ENCODE measurements at places on chromosomes 1 and 21. TPM values are rescaled to one million over a fixed set of nuclear protein-coding genes. Genes with fewer than 3 reads are reported as not detected.

Gene SERPINC1
- total RNA-seq = under 0.01 TPM

Gene CD247
- 0.81 TPM for total RNA-seq

Gene RPTN
- not detected for total RNA-seq

Gene ADAMTSL4
- total RNA-seq = 10.5 TPM

Gene HAPLN2
- under 0.01 TPM for total RNA-seq

Gene CD1D
- 0.54 TPM for total RNA-seq

Gene OR10K2
- total RNA-seq = not detected

Gene GSTM4
- total RNA-seq = 12.1 TPM

Gene HES3
- total RNA-seq = not detected

Gene LMOD1
- total RNA-seq = not detected

Gene TPTE
- not detected for total RNA-seq

- DNase-seq = no peak
Measured at GRCh38 chr1:91733108-91733710, 152.7 kb downstream of the TGFBR3 start.

DNA sequence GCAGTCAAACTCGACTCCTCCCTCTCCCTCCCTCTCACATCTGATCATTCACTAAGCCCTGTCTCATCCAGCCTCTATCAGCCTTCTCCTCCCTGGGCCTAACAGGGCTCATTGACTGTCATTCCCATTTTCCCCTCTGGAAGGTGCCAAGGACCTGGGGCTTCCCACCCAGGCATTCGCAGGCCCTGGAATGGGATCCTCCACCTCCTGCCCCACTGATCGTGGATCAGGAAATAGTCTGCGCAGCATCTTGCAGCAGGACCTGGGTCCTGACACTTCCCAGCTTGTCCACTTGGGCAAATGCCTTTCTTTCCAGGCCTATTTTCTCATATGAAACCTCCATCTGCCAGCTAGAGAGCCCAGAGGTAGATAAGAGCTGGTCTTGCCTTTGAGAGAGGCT, 71.2 kb upstream of the ZC3H12A start:
- no peak for DNase-seq

GRCh38 chr1:69413129-69413528, 154.6 kb upstream of the LRRC7 start:
- no peak for DNase-seq

DNA sequence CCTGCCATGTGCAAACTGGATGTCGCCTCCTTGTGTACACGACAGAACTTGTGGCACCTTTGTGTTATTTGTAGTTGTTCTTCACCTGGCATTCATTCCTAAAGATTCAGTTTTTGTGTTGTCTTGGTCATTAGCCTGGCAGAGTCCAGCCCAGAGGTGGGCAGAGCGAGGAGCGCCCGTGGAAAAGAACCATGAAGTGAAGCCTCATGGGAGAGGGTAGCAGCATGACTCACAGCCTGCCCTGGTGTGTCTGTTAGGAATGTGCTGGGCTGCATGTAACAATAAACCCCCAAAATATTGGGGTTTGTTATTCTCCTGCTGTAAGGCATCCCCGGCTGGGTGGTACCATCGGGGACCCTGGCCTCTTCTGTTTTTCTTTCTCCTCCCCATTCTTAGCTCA, 124.9 kb upstream of the TMEM51 start:
- DNase-seq = no peak

DNA sequence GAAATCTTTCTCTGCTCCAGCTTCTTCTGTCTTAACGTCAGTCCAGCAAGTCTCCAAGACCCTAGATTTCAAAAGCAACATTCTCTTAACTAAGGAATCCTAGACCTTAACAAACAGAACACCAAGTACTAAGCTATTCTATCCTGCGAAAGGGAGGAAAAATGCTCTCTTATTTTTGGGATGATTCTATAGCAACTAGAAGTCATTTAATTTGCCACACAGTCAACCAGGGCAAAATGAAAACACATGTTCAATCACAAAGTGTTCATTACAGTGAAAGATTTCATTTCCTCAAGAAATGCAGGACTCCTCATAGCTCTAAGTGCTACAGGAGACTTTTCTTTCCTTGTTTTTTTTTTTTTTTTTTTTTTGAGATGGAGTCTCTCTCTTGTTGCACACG, 36.2 kb upstream of the DOCK7 start:
- DNase-seq = no peak

DNA sequence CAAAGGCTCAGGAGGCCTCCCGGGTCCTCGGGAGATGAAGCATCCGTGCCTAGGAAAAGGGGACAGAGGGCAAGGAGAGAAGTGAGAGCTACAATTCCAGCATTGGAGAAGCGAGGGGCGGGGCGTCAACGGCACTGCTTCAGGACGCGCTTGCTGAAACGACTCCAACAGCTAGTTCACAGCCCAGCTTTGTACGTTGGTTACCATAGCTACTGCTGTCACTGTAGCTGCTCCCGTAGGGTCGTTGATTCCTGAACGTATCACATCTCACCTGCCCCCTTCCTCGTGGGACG, 63.1 kb downstream of the TOR1AIP2 start:
- DNase-seq = no peak

DNA sequence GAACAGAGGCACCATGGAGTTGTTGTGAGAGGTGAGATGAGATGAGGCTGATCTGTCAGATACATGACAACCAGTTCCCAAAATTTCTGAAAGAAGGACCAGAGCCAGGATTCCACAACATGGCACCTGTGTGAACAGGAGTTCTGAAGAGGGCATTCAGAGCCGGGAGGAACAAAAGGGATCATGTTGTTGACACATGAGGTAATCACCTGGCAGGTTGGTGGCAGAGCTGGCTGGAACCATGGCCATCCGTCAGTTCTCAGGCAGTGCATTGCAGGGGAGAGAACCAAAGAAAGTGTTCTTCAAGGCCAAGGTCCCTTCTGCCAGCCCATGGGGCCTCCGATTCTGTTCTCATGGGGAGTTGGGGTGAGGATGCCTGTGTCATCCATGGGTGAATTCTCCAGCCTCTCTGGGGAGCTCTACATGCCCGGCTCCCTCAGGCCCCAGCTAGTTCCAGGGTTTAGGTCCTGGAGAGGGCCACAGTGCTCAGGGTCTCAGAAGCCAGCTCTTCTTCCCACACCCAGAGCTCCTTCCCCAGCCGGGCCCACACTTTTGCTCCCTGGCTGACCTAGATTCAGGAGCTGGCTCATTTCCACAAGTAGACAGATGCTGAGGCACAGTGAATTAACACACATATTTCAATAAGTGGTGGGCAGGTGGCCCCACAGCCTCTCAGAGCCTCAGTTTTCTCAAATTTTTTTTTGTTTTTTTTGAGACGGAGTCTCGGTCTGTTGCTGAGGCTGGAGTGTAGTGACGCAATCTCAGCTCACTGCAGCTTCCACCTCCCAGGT, 49.1 kb upstream of the CTPS1 start:
- DNase-seq = no peak

DNA sequence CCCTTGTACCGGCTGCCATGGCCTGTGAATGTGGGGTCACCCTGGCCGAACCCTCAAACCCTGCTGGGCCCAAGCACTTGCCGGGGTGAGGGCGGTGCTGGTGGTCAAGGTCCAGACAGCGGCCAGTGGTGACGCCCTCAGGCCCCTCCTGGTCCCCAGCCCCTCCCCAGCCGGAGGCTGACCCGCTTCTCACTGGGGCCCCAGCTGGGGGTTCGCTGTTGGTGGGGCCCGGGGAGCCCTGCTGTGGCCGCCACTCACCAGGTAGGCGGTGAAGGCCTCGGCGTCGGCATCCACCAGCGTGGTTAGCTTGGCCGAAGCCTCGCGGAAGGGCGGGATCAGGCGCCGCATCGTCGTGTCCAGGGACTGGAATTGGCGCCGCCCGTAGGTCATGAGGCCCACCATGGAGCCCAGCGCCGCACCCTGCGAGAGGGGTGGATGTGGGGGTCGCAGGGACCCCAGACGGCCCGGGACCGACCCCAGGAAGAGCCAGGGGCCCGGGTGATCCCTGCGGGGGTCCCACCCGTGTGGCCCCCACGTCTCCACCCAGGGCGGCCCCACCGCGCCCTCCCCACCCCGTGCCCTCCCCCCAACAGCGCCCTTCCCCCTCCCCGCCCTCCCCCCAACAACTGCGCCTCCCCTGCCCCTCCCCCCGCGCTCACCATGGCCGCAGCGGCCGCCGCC, 10.1 kb downstream of the FTCD start:
- DNase-seq = no peak

- no peak for DNase-seq
Measured at GRCh38 chr1:102758418-102758817, 349.9 kb downstream of the COL11A1 start.

- no peak for DNase-seq
Measured at GRCh38 chr1:179910934-179911333, 28.8 kb downstream of the TOR1AIP1 start.

DNA sequence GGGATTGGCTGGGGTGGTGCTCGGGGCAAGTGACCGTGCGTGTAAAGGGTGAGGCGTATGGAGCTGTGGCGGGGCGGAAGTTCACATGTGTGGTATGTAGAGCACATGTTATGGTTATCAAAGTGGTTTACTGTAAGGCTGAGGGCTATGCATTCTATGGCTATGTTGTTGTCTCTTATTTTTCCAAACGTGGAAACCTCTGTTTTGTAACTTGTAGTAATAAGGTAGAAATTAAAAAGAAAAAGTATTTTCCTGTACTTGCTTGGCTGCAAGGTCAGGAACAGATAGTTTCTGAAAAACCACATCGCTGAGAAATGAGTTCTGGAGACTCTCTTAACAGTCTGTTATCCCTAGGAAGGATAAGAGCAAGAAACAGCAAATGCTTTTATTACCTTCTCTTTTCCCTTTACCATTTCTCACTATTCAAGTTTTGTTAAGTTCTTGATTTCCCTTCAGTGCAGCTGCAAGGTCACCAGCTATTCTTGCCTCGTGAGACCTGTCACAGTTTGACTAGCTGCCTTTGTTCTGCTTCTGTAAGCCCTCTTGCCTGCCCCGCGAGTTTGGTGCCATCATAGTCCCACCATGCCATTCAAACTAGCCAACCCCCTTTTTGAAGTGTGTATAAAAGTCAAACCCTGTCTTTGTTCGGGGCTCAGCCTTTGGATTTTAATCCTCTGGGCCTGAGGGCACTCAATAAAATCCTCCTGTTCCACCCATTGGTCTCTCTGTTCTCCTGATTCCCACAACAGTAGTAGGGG, 9.5 kb downstream of the RNU1-2 start:
- DNase-seq = no peak

GRCh38 chr1:98157524-98158313, 236.9 kb upstream of the DPYD start:
- no peak for DNase-seq

- peak; percentile 26 for DNase-seq
Measured at GRCh38 chr1:46595127-46595526, 8.9 kb downstream of the MKNK1 start.

GRCh38 chr1:115556236-115556635, 85.5 kb upstream of the VANGL1 start:
- no peak for DNase-seq

DNA sequence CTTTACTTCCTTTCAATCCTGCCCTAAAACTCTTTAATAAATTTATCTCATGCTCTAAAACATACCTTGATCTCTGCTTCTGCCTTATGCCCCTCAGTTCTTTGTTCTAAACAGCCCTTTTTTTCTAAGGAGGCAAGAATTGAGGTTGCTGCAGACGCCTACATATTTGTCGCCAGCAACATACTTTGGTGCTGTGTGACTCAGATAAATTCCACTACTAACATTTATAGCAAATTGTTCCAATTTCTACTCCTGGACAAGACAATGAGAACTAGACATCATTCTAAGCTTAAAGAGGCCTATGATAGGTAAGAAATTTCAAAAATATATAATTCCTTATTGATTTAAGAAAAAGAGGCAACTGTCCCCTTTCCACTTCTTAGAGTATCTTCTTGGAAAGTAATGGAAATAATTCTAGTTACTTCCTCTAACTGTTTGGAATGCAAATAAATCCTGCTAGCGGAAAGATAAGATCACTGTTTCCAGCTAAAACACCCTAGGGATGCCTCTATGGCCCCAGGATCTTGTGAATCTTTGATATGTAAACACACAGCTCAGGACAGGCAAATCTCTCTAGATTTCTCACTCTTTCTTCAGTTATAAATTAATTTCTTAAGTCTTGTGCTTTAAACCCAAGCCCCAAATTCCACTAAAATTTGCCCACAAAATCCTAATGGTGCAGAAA, 869.1 kb downstream of the KCNT2 start:
- DNase-seq = no peak

- DNase-seq = no peak
Measured at GRCh38 chr1:221772117-221772516, 30.2 kb upstream of the DUSP10 start.

DNA sequence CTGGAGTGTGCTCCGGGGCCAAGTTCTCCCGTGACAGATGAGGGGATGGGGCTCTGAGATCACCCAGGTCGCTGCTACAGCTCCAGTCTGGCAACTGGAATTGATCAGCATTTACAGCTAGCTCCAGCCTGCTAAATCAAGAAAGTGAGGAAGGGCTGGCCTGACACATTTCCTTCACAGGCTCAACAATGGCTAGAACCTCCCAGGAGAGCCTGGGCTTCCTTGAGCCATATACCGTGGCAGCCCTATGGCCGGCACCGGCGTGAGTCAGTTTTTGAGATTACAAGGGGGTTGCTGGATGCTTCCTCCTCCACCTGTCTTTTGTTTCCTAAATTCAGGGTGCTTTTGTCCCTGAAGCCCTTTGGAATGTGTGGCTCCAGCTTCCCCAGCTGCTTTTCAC, 104.2 kb downstream of the ETS2 start:
- no peak for DNase-seq

DNA sequence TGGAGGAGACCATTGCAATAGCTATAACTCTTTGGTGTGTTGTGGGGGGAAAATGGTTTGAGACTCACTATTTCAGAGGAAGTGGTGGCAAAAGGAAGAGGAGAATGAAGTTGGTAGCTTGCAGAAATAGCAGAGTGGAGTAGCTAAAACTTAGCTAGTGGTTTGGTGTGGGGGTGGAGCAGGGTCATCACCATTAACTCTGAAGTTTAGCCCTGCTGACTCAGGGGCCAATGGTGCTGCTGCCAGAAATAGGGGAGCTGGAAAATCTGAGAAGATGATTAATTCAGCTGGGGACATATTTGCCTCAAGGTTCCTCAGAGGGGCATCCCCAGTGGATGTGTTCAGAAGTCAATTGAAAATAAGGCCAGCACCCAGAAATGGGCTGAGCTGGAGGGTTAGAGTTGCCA, 65.4 kb downstream of the RUNX1 start:
- DNase-seq = peak; percentile 41

- DNase-seq = no peak
Measured at GRCh38 chr21:15078180-15078579, 13.4 kb upstream of the NRIP1 start.

DNA sequence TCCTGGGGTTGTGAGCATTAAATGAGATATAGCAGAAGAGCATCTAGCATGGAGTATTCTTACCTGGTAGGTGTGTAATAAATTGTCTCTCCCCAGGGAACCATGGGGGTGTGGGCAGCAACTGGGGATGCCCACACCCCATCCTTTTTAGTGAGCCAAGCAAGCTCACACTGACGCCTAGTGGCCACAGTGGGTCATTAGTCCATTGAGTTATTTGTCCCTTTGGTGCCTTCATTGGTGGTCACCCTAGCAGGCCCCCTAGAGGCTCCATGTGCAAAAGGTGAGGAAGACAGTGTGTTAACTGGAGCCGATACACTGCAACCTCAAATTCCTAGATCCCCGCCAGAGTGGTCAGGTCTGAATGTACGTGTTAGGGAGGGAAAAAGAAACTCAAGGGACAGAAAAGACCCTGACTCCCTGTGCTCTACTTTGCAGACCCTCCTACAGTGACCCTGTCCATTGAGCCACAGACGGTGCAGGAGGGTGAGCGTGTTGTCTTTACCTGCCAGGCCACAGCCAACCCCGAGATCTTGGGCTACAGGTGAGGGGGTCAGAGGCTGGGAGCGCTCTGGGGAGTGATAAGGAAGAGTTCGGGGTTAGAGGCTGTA, 93.3 kb upstream of the CD1D start:
- no peak for DNase-seq
